Common myeloid progenitor, CD34-positive (primary cell): ENCODE measurements at places on chromosomes 1 and 21.
A peak's percentile ranks its signal among the peaks of the same experiment; 100 is the strongest.

GRCh38 chr1:241105147-241105546 is 251.9 kb downstream of the RGS7 start:
- no peak for DNase-seq

GRCh38 chr1:115182012-115182715 is 92.9 kb upstream of the TSPAN2 start:
- DNase-seq: no peak

- DNase-seq: no peak
Measured at GRCh38 chr1:228735871-228736586, 750 bp downstream of the RHOU start.

DNA sequence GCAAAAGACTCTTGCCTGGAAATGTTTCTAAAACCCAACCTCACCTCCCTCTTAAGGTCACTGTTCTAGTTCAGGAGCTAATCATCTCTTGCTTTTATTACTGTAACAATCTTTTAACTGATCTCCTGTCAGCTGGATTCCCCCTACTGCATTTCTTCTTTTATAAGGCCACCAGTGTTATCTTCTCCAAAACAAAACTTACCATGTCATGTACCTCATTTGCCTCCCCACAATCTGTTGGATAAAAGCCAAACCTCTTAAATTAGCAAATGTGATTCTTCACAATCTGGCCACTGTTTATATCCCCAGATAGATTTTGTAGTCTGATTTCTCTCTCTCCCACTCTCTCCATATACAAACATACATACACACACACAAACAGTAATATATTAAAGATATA is 143.3 kb downstream of the DENND1B start:
- DNase-seq: peak; percentile 14

DNA sequence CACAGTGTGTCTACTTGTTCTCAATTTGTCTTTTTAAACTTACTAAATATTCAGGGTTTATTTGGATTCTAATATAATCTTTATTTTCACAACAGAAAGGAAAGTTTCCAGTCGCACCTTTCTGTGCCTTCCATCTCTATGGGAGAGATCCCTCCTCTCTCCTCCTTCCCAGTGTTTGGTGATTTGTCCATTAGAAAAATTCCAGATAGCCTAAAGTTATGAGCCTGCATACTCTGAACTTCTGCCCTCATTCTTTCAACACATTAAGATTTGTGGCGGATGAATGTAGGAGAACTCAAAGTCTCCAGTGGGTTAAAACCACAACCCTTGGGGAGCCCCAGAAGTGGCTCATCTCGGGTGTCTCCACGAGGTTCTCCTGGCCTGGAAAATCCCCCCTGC is 3.6 kb downstream of the NHLH2 start:
- no peak for DNase-seq

DNA sequence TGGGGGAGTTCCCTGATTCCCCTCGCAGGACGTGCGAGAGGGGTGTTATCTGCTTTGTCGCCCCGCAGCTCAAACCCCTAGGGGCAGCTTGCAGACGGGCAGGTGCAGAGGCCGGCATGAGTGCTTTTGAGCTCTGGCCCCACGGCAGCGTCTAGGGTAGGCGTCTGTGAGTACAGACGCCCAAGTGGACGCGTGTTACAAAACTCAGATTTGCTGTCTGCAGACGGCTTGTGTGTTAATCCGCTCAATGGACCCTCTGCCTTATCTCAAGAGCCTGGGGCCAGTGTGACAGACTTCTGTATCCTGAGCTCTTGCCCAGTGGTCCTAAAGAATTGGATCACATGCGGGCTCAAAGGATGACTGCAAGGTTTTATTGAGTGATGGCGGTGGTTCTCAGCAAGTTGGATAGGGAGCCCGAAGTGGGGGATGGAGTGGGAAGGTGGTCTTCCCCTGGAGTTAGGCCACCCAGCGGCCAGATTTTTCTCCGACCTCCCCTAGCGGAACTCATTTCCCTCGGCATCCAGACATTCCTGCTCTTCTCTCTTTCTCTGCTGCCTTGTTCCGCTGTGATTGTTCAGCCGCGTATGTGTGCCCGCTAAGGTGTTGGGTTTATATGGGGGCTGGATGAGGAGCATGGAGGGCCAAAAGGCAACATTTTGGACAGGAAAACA is 9.4 kb downstream of the CFHR4 start:
- DNase-seq: no peak

- DNase-seq: no peak
Measured at GRCh38 chr1:156856282-156856785, 2.6 kb downstream of the INSRR start.

GRCh38 chr1:101282314-101283038 is 45.7 kb downstream of the S1PR1 start:
- DNase-seq: no peak

GRCh38 chr1:39936724-39937491 is 18.0 kb upstream of the MFSD2A start:
- peak; percentile 74 for DNase-seq

- DNase-seq: no peak
Measured at GRCh38 chr1:156358641-156359040, 10.4 kb upstream of the RHBG start.

DNA sequence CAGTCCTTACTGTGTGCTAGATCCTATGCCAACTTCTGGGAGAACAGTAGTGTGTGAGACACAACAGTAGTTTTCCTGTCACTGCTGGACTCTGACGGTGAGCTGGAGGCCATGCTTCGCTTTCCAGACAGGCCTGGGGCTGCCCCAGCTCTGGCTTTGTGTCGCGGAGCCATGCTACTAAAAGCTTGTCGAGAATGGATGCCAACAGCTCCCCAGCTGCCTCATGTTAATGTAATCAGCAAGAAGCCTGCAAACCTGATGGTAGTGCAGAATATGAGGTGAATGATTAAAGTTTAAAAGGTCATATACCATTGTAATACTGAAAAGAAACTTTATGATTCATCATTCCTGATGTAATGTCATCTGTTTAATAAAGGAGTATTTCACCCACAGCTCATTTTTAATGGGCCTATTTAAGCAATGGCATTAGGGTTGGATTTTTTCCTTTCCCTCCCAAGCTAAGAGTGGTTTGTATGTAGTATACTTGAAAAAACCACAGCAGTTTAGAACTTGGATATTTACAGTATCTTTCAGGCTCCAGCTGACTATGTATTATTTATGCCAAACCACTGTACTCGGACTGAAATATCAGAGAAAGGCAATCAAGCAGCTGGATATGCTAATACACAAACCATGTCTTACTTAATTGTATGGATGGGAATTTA is 343.0 kb downstream of the NUF2 start:
- no peak for DNase-seq

DNA sequence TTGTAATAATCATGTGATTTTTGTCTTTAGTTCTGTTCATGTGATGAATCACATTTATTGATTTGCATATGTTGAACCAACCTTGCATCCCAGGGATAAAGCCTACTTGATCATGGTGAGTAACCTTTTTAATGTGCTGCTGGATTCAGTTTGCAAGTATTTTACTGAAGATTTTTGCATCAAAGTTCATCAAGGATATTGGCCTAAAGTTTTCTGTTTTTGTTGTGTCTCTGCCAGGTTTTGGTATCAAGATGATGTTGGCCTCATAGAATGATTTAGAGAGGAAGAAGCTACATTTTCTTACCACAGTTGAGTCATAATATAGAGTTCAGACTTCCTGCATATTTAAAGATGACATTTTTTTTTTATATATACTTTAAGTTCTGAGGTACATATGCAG is 455.9 kb downstream of the PLPP3 start:
- DNase-seq: no peak

DNA sequence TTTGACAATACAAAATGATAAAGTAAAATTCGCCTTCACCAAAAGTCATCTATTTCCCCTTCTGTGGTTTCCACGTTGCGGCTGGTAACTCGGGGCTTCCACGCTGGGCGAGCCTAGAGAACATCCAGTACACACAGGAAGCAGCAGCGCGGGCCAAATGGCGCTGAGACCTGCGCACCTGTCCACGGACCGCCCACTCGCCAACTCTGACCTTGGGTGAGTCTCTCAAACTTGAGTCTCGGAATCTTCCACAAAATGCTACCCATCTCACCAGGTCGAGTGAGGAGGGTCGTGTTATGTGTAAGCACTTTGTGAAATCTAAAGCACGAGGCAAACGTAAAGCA is 820 bp upstream of the TTF2 start:
- DNase-seq: peak; percentile 88

- DNase-seq: no peak
Measured at GRCh38 chr1:236051242-236051791, 13.6 kb downstream of the NID1 start.

- no peak for DNase-seq
Measured at GRCh38 chr1:1259951-1260600, 13.6 kb upstream of the C1QTNF12 start.

GRCh38 chr1:172356620-172357019 is 63.9 kb upstream of the C1orf105 start:
- no peak for DNase-seq

GRCh38 chr1:154952664-154953063 is 3.2 kb downstream of the PBXIP1 start:
- DNase-seq: no peak

DNA sequence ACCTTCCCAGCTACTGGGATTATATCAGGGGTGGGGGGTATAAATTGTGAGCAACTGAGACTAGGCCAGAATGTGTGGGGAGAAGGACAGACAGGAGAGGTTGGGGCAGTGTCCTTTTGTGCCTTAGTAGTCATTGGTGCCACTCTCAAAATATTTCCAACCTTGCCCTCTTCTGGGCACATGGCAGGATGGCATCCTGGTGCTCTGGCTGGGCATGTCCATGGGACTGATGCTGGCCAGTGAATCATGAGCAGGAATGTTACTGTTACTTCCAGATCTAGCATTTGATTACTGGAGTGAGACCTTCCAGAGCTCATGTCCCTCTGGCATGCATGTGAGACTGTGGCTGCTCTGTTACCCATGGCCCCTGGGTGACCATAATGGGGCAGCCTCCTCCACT is 151.2 kb downstream of the MATN1 start:
- no peak for DNase-seq

GRCh38 chr1:156424806-156425432 is 55.9 kb downstream of the RHBG start:
- no peak for DNase-seq

GRCh38 chr1:107803579-107803978 is 161.4 kb downstream of the VAV3 start:
- peak; percentile 36 for DNase-seq

GRCh38 chr1:48206371-48206770 is 16.1 kb upstream of the SLC5A9 start:
- no peak for DNase-seq

GRCh38 chr1:54784066-54784465 is 17.1 kb downstream of the TTC22 start:
- no peak for DNase-seq

DNA sequence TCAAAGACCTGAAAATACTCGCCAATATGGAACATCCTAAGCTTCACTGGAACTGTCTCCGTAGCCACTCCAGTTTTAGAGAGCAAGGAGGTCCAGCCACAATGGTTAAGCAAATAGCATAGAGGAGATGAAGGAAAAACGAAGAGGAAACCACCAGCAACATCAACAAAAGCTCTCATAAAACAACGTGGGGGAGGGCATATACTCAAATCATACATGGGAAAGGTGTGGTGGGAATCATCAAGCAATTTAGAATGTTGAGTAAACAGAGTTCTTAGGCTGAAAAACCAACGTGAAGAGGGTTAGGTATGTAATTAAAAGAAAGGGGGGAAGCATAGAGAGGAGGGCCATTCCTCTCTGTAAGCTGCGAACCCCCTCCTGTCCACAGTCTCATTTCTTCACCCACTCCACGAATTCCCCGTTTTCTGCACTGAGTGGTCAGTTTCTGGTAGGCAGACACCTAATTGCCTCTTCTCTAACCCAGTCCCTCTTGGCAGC is 1.0 kb downstream of the TMEM59 start:
- DNase-seq: no peak

GRCh38 chr1:43617668-43618067 is 32.3 kb upstream of the KDM4A start:
- no peak for DNase-seq

GRCh38 chr1:27526569-27527222 is 36.7 kb upstream of the WASF2 start:
- DNase-seq: no peak

DNA sequence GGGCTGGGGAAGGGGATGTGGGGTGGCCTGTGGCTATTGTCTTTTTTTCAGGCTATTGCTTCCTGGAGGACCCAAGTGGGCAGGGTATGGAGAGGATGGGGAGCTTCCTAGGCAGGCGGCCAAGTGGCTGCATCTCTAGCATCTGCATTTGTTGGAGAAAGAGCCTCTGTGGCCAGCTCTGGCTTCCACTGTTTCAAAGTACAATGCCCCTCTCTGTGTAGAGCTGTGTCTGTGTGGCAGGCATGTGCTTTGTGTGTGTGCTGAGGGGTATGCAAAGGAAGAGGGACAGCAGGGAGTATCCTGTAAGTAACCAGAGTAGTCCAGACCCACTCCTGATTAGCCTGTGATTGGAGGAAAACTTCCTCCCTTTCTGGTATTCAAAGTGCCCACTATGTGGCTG is 40.6 kb downstream of the KCNA2 start:
- DNase-seq: no peak

DNA sequence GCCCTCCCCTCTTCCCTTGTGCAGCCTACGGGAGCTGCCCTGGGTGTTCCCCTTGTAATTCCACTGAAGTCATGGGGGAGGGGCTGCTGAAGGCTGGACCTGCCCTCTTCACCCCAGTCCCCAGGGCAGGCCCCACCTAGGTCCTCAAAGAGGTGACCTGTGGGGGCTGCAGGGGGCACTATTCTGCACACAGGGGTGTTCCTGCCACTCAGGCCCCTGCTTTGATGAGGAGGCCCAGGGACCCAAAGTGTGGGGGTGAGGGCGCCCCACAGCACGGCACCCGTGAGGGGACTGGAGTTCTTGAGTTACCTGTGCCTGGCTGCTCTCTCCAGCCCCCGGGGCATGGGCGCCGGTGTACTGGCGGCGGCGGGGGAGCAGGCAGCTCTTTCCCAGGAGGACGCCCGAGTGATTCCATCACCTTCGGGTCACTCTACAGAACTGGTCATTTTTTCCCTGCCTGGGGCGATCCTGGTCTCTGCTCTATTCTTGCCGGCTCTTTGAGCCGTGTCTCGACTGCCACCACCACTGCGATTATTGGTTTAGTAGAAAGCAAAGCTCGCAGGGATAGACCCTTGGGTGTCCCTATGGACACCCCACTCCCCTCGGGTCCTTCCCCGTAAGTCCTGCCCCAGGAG is 6.9 kb upstream of the PRDM16 start:
- DNase-seq: no peak

- no peak for DNase-seq
Measured at GRCh38 chr1:27590917-27591508, 12.9 kb downstream of the AHDC1 start.

- DNase-seq: peak; percentile 75
Measured at GRCh38 chr1:224116131-224116530, 2.2 kb downstream of the FBXO28 start.

DNA sequence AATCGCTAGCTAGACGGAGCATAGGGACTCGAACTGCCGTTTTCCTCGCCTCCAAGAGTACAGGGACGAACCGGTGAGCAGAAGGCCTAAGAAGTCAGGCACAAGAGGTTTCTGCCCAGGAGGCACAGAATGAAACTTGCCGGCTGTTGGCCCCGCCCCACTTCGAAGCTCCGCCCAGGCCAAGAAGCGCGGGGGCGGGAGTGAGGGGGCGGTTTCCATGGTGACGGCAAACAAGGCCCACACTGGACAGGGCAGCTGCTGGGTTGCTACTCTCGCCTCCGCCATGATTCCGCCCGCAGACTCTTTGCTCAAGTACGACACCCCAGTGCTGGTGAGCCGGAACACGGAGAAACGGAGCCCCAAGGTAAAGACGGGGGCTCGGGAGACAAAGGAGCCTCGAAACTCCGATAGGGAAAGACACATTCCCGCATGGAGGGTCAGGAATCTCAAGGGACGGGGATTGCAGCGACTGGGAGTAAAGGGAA is at the start of gene DNALI1:
Gene DNALI1 (plus strand): TSS at position 229 of the 485 bp plus-strand sequence. CDS start 55 bp downstream, at position 284.
- DNase-seq: peak; percentile 42
